A549 (cell line): ENCODE measurements at places on chromosomes 4 and X. TPM values are rescaled to one million over a fixed set of nuclear protein-coding genes. Genes with fewer than 3 reads are reported as not detected.
A peak's percentile ranks its signal among the peaks of the same experiment; 100 is the strongest.

GRCh38 chr4:160319868-160320260 lies 1217.0 kb downstream of the RAPGEF2 start:
- peak; percentile 74 for DNase-seq

NKX3-2 gene
- 0.17 to 0.44 TPM (median 0.38 TPM) in 3 replicates for polyA plus RNA-seq

XAGE3 gene
- not detected in 3 replicates for polyA plus RNA-seq

CXCL1 gene
- polyA plus RNA-seq: 12.9 to 16.2 TPM (median 14.9 TPM) in 3 replicates

DNA sequence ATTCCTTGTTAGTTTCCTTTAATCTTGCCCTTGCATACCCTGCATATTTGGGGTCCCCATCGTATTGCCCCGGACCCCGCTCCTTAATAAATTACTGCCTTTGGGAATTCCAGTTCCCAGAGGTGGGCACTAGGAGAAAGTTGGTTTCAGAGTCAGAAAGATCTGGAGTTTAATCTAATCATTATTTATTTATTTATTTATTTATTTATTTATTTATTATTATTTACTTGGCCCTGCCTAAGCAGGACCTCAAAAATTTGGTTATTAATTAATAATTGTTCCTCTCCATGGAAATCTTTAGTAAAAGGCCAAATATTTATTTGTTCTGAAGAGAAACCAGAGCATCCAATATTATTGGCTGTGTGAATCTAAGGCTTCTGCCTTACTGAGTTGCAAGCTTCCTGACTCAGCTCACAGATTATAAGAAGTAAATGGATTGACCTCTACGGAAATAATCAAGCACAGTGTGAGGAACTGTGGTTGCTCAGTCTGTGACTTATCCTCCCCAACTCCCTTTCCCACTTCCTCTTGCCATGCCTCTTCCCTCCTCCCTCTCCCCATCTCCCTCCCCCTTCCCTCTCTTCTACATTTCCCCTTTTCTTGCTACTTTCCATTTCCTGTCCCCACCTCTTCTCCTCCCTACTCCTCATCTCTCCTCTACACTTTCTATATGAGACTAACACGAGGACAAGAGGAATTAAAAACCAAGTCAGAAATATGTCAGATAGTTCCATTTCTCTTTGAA lies 61.5 kb upstream of the AP1S2 start:
- no peak for DNase-seq

DNA sequence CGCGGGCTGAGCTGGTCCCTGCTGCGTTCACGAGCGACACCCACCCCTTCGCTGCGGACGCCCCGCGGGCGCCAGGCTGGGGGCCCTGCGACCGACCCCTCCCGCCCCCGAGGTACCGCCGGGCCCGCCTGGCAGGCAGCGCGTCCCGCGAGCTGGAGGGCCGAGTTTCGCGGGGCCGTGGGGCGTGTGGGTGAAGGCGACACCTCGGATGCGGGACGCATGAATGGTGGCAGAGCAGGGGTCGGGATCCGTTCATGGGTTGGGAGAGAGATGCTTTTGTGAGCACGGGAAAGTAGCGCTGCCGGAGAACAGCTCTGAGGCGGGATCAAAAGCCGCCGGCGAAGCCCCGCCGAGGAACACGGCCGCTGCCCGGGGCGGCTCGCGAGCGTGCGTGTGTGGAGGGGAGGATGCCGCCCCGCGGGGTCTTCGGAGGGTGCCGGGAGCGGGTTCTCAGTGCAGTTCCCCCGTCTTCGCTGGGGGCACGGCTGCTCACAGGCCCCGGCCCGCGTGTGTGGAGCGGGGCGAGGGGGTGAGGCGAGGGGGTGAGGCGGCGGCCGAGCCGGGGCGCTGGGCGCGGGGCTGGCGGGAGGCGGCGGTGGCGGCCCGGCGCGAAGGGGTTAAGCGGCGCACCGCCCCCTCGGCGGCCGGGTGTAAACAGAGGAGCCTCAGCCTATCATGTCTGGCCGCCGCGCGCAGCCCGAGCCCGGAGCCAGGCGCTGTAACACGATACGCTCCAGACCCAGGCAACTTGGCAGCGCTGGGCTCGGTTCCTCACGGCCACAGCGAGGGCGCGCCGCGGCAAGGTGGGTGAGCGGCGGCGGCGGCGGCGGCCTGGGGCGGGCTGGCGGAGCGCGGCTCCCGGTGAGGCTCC lies 205.3 kb downstream of the TENM3 start:
- DNase-seq: peak; percentile 67

GPAT3 gene
- polyA plus RNA-seq: 12.9 to 16.9 TPM (median 13.1 TPM) in 3 replicates

TSPAN6 gene
- 41.1 to 51.7 TPM (median 46.0 TPM) in 3 replicates for polyA plus RNA-seq

- DNase-seq: no peak
These were observed 331.7 kb upstream of the GIMD1 start for GRCh38 chr4:106700321-106700720.

FAM53A gene
- polyA plus RNA-seq: 0.56 to 1.1 TPM (median 0.87 TPM) in 3 replicates

DNA sequence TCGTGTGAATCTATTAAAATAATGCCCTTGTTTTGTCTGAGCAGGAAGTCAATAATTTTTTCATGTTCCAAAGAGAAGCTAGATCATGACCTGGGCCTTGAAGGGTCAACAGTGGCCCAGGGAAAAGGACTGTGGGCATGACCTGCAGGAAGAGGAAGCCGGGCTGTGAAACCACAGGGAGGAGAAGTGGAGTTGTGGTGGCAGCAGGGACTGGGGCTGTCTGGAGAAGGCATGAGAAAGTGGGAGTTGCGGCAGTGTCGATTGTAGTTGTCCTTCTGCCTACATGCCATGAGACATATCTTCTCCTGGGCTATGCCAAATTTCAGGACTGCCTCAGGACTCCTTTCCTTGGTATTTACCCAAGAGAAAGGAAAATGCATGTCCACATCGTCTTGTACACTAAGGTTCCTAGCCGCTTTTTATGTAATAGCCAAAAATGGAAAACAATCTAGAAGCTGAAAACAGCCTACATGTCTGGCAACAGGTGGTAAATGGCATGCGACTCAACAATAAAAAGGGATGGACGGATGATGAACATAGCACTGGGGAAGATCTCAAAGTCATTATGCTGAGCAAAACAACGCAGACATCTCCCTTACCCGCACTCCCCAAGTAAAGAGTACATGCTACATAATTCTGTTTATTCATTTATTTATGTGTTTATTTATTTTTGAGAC lies 13.6 kb upstream of the PTTG2 start:
- DNase-seq: no peak

MSANTD1 gene
- polyA plus RNA-seq: 0.12 to 0.21 TPM (median 0.17 TPM) in 3 replicates

DNA sequence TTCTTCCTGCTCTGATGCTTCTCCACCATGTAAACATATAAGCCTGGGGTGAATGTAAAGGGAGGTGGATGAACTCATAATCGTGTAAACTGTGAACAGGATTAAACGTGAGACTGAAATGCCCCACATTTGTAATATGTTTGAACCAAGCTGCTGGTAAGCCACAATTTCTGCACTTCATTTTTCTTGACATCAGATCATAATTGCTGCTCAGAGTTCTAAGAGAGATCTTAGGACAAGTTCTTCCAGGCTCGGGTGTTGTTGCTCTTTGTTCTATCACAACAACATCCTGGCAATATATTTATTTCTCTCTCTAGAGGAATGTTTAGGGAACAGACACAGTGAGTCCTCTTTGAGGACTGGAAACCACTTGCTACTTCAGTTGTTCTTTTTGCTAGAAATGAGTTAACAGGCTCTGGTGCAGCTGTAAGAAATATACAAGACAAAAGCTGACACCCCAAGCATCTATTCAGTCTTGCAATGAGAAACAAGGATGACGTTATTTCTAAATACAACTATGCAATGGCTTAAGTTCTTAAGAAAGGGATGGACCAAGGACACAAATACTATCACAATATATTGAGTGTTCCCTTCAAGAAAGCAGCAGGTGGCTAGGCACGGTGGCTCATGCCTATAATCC lies 59.6 kb downstream of the LNX1 start:
- DNase-seq: no peak

MYL5 gene
- 8.3 to 9.4 TPM (median 8.9 TPM) in 3 replicates for polyA plus RNA-seq

DNA sequence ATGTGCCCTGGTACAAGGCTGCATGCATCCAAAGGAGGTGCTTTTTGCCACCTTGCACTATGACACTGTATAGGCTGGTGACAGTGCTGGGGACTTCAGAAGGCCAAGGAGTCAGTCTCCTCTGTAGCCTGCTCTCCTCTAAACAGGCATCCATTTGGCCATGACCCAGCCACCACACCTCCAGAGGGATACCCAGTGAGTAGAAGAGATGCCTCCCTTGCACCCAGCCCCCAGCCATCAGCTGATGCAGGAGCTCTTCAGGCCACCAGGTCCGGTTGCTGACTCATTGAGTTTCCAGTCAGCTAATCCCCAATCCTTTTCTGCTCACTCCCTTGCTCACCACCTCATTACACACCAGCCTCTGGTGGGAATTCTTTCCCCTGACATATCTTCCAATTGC lies 99.8 kb downstream of the PJA1 start:
- no peak for DNase-seq

DNA sequence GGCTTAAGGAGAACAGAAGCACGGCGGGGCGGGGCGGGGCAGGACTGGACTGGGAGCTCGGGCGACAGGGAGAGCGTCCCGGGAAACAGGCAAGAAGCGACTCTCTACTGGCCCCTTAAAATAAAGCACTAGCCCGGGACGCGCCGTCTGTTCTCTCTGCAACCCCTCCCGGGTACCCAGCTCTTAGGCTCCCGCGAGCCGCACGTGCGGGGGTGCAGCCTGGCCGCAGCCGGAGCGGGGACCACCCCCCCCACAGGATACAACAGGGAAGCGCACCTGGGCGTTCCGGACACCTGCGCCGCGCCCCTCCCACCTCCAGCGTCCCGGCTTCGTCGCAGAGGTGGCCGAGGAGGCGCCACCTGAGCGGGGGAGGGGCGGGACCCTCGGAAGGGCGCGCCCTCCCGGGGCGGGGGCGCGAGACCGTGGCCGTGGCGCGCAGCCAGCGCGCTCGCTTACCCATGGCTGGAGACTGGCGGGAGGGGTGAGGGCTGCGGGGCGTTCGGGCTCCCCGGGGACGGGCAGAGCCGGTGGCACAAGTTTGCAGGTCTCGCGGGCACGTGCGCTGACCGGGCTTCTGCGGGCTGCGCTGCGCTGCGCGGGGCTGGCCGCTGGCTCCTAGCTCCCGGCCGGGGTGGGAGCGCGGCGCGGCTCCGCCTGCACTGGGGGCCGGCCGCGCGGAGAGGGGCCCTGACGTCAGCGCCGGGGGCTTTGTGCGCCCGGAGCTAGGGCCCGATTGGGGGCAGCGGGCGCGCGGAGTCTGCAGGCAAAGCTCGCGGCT lies 91.5 kb downstream of the GEMIN8 start:
- DNase-seq: peak; percentile 16

C4orf54 gene
- not detected in 3 replicates for polyA plus RNA-seq

TFDP3 gene
- not detected in 3 replicates for polyA plus RNA-seq

DNA sequence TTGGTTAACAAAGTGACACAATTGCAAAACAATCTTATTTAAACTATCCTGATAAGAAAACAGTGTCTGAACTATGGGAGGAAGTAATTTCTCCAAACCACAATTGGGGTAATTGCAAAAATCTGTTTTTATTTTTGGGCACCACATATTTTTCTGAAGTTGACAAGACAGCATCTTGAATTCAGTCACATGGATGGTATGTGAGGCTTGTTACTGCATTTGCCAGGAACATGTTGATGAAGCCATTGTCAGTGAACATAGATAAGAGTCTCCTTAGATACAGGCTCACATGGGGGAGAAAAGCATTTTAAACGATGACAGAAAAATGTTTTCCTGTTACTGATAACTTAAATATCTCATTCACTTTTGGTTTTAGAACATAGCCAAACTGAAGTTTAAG lies 5.5 kb upstream of the USP53 start:
- DNase-seq: no peak

VCX2 gene
- not detected in 3 replicates for polyA plus RNA-seq

TMEM31 gene
- polyA plus RNA-seq: not detected in 3 replicates
